Stimulated activated CD8-positive, alpha-beta memory T cell treated with anti-CD3 and anti-CD28 coated beads, Interleukin-4, amount 100 ng/mL, for 4 hours (primary cell): ENCODE measurements at places on chromosomes 1 and 21.

DNA sequence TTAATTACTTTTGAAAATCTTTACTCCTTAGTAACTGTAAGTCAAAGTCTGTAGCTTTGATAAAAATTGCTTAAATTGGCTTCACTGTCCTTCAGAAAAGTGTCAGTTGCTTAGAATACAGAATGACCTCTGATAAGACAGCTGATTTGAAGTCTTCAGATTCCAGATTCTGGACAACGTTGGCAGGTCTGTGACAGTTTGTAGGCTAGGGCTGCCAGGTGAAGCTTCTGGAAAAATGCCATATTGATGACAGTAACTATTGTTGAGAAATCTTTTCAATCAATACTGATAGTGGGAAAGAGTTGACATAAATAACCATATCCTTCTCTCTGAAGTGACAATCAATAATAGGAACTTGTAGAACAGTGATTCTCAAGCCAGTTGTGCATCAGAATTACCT is 41.3 kb downstream of the RPAP2 start:
- no peak for DNase-seq

GRCh38 chr1:207910591-207911354 is at the start of gene CD34:
CD34 (minus strand) TSS chr1:207911125; CDS start chr1:207911080, 45 bp downstream.
- DNase-seq = no peak

DNA sequence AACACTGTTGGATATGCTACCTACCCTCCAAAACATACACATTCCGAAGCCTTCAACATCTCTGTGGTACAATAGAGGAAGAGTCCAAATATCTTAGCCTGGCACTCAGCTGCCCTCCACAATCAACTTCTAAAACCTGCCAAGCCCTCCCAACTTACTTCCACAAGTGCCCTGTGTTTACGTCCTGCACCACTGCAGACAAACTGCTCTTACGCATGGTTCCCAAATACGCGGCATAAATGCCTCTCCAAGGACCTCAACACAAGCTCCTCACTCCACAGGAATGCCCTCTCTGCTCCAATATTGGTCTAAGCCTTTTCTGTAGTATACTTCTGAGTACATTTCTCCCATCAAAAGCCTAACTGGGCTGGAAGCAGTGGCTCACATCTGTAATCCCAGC is 6.8 kb downstream of the AK2 start:
- DNase-seq = no peak

- no peak for DNase-seq
Measured at GRCh38 chr1:13710086-13710485, 10.1 kb downstream of the PRDM2 start.

- no peak for DNase-seq
Measured at GRCh38 chr1:115118086-115118485, 28.8 kb upstream of the TSPAN2 start.

DNA sequence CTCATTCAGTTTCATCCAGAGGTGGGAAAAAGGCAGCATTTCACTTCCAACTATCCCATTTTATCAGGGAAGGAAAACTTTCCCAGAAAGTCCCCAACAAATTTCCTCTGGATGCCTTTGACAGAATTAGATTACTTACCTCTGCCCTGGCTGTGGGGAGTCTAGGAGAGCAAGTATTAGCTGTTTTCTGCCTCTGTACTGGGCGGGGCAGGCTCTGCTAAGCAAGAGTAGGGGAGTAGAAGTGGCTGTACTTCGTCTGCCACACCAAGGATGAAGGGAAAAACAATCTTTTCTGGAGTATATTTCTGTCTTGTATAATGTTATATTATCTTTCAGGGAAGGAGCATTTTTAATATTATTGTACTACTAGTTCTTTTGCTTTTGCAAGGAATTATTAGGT is 78.5 kb downstream of the FNBP1L start:
- no peak for DNase-seq

DNA sequence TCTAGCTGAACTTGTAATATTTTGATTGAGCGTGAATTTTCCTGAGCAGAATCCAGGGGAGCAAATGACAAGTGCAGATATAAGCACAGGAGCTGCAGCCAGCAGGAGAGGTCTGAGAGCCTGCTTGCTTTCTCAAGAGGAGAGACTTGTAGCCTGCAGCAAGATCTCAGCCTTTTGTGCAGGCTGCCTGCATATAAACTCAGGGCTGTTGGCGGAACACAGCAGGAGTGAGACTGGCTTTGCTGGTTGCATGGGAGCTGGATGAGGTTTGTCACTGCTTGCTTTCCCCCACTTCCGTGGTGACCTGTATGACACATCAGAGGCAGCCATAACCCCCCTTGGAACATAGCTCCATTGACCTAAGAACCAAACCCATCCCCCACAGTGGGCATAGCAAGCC is 725.4 kb upstream of the RGS18 start:
- no peak for DNase-seq

GRCh38 chr1:62352387-62352786 is 33.2 kb upstream of the KANK4 start:
- DNase-seq = no peak

DNA sequence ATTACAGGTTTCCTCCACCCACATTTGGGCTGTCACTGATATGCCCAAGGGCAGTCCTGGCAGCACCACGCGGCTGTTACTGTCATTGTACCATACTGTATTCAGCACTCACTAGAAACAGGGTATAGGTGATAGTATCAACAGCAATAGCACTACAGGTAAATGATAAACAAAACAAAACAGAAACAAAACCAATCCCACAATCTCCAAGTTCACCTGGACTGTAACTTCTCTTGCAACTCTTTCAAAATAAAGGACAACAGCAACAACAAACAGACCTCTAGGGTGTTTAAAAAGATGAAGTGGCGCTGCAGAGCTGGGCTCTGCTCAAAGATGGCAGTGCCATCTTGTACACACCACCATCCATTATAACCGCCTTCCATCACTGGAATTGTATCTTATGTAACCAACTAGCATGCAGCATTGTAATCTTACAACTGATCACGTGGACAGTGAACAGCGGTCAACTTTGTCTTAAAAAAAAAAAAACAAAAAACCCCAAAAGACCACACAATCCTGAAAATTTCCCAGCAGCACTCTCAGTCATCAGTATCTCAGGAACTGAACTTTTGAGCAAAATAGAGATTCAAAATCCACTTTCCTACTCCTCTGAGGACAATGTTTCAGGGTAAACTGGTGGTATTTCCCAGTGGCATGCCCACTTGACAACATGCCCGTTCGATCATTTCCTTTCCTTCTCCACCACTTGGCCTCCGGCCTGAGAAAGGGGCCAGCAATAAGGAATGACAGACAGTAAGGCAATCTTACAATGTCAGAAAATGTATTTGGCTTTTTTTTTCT is 3.8 kb downstream of the IRF2BP2 start:
- DNase-seq = no peak

- no peak for DNase-seq
Measured at GRCh38 chr1:226408285-226409184, 642 bp upstream of the PARP1 start.

DNA sequence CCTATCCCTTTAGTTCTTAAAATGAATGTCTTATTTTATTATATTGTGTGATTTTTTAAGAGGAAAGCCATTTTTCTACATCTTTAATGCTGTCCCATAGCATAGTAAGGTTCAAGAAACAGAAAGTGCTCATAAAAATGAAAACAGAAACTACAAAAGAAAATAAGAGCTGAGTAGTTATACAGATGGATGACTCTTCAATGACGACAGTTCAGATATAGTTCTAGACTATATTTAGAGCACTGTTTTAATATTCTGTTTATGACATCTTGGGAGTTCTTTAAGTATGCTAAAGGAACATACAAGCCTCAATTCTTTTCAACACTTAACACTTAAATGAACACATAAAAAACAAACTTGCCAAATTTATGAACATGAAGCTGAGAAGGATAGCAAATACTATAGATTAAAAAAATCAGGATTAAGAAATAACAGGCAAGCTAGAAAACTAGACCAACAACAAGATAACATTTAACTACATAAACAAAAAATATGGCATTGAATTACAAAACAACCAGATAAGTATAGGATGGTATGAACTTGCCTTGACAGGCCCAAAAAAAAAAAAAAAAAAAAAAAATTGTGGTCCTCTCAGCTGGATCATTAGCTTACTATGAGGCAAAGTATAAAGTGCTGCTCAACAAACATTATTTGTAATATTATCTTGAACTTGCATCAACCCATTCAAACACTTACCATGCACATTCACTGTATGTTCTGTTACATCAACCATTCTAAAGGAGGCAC is 87.9 kb downstream of the ZZZ3 start:
- DNase-seq = no peak

DNA sequence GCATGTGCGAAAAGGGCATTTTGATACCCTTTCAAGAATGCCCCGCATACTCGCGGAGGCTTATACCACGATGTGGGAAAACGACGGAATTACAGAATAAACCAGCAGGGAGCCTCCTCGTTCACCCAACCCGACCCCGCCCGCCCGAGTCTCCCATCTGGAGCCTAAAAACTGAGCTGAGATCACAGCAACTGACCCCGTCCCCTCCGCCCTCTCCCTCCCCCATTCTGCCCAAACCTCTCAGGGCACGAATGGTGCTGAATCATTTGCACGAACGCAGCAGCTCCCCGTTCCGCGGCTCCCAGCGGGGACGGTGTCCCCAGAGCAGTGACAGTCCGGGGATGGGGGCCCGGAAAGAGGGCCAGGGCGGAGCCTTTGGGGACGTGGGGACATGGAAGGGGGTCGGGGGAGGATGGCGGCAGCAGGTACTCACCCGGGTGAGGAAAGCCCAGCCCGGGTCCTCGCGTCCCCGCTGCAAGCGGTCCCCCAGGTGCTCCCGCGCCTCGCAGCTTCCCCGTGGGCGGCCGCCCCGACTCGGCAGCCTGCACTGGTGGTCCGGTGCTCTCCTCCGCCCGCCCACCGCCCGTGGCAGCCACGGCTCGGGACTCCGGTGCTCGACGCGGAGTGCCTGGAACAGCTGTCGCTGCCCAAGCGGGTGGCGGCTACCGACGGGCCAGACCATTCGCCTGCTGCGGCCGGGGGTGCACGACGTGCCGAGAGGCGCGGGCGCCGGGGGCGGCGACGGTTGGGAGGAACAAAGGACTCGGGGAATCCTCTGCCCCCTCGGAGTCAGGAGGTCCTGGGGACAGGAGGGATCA is at the start of gene TTLL7:
TTLL7 (minus strand) TSS at position 635 of the 818 bp plus-strand sequence. CDS start 46,921 bp downstream, outside the sequence.
- peak; percentile 2 for DNase-seq

DNA sequence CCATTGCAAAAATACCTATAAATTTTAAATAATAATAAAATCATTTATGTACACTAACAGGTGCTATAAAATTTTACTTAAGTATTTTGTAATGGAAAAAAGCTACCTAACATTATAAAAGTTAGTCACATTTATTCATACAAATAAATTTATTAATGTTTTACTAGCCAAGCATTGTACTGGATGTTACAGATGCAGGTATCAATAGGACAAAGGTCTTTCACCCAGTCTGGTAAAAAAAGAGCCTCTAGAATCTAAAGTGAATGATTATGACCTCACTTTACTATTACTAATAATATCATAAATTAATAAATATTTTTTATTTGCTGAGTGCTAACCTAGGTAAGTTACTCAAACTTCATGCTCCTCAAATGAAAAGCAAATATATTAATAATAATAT is 170.6 kb downstream of the KCNT2 start:
- DNase-seq = no peak

- DNase-seq = no peak
Measured at GRCh38 chr1:150268340-150268704, 494 bp downstream of the APH1A start.

DNA sequence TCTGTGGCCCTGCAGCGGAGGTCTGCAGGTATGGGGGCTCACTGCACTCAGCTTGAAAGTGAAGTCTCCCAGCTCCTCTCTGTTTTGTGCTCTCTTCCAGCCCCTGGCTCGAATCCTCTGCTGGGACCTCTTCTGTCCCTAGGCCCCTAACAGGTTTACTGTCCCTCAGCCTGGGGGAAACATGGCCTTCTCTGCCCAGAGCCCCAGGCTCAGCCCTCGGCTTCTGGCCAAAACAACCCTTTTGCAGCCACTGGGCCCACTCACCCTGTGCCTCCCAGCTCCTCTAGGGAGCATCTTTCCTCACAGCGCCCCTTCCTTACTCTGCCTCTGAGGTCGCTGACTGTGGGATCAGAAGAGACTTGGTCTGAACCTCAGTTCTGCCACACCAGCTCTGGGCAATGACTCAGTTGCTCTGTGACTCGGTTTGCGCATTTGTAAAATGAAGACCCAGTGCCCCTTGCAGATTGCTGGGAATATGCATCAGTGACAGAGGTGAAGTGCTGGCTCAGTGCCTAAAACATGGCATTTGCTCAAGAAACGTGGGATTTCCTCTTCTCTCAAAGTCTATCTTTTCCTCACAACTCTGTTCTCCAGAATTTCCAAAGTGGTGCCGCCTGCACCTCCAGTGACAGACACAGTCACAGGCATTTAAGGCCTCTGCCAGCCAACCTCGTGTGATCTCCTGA is 26.5 kb upstream of the TENT5C start:
- no peak for DNase-seq

DNA sequence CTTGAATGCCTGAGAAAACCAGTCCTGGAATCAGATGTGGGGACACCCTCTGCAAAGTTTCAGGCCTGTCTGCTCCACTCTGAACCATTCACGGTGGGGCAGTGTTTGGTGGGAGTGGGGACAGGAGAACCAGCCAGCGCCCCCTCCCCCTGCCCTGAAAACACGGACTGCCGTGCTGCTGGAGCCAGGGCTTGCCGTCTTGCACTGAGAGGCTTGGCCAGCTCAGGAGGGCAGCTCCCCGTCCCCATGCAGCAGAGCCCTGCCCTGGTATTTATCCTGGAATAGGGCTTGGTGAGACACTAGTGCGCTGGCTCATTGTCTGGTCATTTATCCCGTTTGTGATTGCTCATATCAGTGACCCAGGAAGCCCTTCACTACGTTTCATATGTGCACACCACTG is 3.9 kb downstream of the S100B start:
- no peak for DNase-seq
